SK-N-SH treated with all-trans-retinoic acid at 6 μM for 48 hours (cell line): ENCODE measurements at places on chromosomes 1 and 21.

DNA sequence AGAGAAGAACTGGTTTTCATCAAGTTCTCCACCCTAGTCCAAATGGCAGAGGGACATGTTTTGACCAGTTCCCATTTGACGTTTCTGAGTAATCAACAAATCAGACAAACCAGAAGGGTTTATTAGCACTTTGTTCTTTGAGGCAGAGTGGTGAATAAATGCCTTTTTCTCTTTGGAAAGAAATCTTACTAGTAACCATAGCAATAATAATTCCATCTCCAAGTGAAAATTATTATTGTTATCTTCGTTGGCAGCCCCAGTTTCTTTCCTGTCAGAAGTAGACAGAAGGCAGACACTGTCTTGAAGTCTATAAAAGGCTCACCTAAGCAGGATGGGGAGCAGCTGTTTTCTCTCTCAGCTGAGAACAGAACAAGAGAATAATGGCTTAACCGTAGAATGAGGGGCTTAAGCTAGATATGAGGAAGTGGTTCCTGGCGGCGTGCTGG lies 391.6 kb downstream of the PBX1 start:
- no peak for ATAC-seq

GRCh38 chr1:1210726-1211540 lies 3.0 kb downstream of the TNFRSF4 start:
- no peak for ATAC-seq

GRCh38 chr1:16677552-16678431 lies 11.0 kb upstream of the RNU1-3 start:
- ATAC-seq: peak; percentile 98

GRCh38 chr1:31723828-31724359 lies 20.1 kb upstream of the COL16A1 start:
- peak; percentile 51; the same call in 2 of the 3 replicates for ATAC-seq

DNA sequence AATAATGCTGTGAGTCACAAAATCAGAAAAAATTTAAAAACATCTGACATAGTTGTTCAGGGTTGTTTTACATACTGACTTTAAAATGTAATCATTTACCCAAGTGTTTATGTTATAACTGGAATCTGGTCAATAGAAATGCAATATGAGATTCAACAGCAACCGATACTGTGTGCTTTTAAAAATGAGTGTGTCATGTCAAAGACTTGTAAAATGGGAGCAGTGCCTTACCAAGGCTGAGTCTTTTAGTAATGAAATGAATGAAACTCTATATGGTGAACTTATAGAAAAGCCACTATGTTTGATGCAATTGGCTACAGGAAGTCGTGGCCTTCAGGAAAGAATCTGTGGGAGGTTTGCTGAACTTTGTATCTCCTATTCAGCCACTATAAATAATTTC lies 570.2 kb downstream of the DPYD start:
- peak; percentile 45; the same call in 2 of the 3 replicates for ATAC-seq

DNA sequence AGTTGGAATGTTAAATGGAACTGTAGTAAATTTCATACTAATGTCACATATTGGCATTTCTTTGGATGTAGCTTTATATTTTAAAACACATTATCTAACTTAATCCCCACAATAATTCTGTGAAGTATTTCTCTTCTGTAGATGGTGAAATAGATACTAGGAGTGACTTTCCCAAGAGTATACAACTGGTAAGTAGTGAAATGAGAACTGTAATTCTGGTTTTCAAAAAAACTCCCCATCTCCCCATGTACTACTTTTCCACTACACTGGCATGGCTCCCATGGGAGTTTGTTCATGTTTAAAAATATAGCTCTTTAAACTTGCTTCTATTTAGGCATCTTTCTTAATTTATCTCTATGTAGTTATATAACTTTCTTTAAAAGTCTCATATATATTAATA lies 10.2 kb downstream of the CHML start:
- ATAC-seq: no peak

DNA sequence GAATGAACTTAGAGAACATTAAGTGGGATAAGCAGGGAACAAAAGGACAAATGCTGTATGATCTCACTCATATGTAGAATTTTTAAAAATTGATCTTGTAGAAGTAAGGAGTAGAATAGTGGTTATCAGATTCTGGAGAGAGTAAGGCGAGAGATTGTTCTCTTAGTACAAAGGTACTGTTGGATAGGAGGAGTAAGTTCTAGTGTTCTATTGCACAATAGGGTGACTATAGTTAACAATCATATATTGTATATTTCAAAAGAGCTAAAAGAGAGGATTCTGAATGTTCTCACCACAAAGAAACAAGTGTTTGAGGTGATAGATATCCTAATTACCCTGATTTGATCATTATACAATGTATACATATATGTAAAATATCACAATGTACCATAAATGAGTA lies 735.9 kb downstream of the NCAM2 start:
- ATAC-seq: no peak
